WTC11 (cell line): ENCODE measurements at places on chromosomes 16 and 17. TPM values are rescaled to one million over a fixed set of nuclear protein-coding genes. Genes with fewer than 3 reads are reported as not detected.

DNA sequence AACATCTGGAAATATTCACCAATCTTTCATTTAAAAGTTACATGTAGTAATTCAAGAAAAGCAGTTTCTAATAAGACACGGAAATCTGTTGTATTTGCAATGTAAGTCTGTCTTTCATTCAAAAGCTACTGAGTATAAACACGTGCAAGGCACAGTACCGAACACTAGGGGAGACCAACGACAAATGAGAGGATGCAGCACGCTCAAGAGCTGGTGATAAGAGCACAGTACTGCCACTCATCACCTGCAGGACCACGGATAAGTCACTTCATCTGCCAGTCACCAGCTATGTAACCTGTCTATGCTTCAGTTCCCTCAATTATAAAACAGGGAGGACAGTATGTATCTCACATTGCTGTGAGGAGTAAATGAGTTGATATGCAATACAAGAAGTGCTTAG lies 67.1 kb downstream of the CLEC18A start:
- H3K4me1 ChIP-seq, result no peaks in the 10 kb centered on the region
- H3K4me3 ChIP-seq, result no peak overlapping the region
- H3K36me3 ChIP-seq, result peaks cover 24% of the 10 kb centered on the region
- no peak overlapping the region; the same call in 1 of the 2 replicates for H3K27ac ChIP-seq
- H3K27me3 ChIP-seq, result no peaks in the 10 kb centered on the region

GRCh38 chr17:56640116-56640515 lies 46.6 kb downstream of the NOG start:
- no peak overlapping the region for H3K27ac ChIP-seq
- no peak for DNase-seq
- no peaks in the 10 kb centered on the region; the same call in 1 of the 2 replicates for H3K27me3 ChIP-seq
- H3K4me1 ChIP-seq, result peaks cover 3% of the 10 kb centered on the region; the same call in 1 of the 2 replicates

GRCh38 chr17:68941761-68942160 lies 13.4 kb downstream of the ABCA8 start:
- H3K27ac ChIP-seq, result no peak overlapping the region
- no peak overlapping the region for H3K4me3 ChIP-seq
- DNase-seq, result no peak
- peaks cover 5% of the 10 kb centered on the region; the same call in 1 of the 2 replicates for H3K4me1 ChIP-seq

DNA sequence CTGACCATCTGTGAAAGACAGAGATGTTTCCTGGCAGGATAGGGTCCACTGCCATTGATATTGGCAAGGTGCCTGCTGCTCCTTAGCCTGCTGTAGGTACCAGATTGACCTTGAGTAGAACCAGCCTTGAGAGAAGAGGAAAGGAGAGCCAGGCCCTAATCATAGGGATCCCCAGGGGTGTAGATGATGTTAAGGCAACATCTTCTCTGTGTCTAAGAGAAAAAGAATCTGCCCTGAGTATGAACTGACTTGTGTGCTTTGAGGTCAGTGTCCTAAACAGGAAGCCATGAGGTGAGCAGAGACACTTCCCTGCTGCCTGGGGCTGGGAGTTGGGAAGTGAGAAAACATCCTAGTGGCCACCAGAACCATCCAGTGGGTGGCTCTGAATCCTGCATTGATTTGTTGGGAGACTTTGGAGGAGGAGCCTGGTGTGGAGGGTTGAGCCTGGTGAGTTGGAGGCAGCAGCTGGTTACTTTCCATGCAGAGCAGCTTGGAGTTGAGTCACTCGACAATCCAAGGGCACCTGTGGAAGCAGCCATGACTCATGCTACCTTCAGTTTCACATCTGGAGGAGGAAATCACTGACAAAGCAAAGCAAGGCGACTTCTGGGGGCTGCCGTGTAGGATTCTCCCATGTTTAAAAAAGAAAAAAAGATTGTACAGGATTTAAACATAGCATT lies 47.8 kb downstream of the BMERB1 start:
- no peak overlapping the region for H3K4me3 ChIP-seq
- peaks cover 6% of the 10 kb centered on the region for H3K4me1 ChIP-seq
- H3K36me3 ChIP-seq, result no peaks in the 10 kb centered on the region
- peak; percentile 34 for DNase-seq
- H3K27ac ChIP-seq, result peak overlapping the region; percentile 48

The CSH2 gene
- total RNA-seq, result not detected in 3 replicates

DNA sequence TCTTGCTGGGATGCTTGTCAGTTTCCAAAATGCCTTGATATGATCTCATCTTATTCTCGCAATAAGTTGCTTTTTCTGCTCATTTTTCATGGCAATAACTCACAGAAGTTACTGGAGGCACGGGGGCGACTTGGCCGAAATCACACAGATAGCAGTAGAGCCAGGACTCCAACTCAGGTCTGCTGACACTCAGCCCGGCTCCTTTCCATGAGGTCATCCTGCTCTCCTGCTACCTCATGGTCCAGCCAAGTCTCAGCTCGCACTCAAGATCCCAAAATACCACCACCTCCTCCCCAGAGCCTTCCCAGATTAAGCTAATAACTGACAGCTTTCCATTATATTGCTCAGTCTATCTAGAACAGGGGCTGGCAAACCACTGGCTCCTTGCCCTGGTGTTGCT lies 269.5 kb downstream of the MAP2K4 start:
- H3K27me3 ChIP-seq, result no peaks in the 10 kb centered on the region
- H3K4me1 ChIP-seq, result peaks cover 5% of the 10 kb centered on the region
- no peak overlapping the region for H3K27ac ChIP-seq
- 0 out of 2 replicates have a peak, but pooled peaks cover 2% of the 10 kb centered on the region for H3K36me3 ChIP-seq
- H3K4me3 ChIP-seq, result no peak overlapping the region

- H3K4me1 ChIP-seq, result peaks cover 14% of the 10 kb centered on the region
- H3K36me3 ChIP-seq, result peaks cover 4% of the 10 kb centered on the region; the same call in 1 of the 2 replicates
- no peak overlapping the region for H3K27ac ChIP-seq
Measured at GRCh38 chr16:31334934-31335333, 20.0 kb upstream of the ITGAX start.

DNA sequence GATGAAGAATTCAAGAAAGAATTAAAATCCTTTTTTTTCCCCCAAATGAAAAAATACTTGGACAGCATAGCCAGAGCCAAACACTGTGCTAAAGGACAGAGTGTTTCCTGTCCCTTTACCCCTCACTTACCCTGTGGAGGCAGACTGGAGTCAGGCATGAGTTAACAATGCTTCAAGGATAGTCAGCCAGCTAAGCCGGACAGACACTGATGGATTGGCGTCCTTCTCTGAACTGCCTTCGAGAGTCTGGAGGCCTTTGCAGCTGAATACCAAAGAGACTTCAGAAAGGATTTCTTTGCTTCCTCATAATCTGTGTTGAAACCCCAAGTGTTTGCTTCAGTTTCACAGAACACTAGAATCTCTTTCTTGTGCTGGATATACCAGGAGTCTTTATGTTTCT lies 4.6 kb downstream of the METTL9 start:
- no peak overlapping the region for H3K27ac ChIP-seq
- peaks cover 27% of the 10 kb centered on the region for H3K4me1 ChIP-seq
- DNase-seq, result no peak
- H3K27me3 ChIP-seq, result no peaks in the 10 kb centered on the region
- no peak overlapping the region for H3K4me3 ChIP-seq

- no peaks in the 10 kb centered on the region for H3K4me1 ChIP-seq
- DNase-seq, result no peak
- H3K27ac ChIP-seq, result no peak overlapping the region; the same call in 1 of the 2 replicates
Measured at GRCh38 chr17:80246266-80246681, 14.4 kb upstream of the RNF213 start.

GRCh38 chr17:36598951-36599401 lies 2.4 kb upstream of the MRM1 start:
- no peak overlapping the region for H3K4me3 ChIP-seq
- no peak for DNase-seq
- H3K4me1 ChIP-seq, result peaks cover 21% of the 10 kb centered on the region
- H3K27ac ChIP-seq, result no peak overlapping the region
- H3K27me3 ChIP-seq, result no peaks in the 10 kb centered on the region

DNA sequence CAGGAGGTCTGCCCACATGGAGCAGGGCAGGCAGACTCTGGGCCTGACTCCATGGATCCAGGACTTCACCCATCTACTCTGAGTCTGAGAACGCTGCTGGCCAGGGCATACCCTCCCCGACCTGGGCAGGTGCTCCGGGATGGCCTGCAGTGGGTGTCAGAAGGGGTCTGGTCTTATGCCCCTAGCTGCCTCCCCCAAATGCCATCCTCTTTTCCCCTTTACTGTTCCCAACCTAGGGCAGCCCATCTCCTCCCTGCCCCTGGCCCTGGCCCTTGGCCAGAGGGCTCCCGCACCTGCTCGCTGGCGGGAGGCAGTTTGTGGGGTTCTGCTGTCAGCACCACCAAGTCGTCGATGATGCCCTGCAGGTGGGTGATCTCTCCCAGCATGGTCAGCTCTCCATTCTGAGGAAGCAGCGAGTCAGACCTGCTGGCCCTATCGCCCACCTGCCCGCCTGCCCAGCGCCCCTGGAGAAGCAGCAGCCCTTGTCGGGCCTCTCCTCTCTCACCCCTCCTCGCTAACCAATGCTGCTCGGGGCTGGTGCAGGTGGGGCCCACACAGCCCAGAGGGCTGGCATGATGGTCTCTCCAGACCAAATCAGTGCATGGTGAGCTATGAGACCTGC lies 8.2 kb downstream of the MTSS2 start:
- peaks cover 3% of the 10 kb centered on the region; the same call in 1 of the 2 replicates for H3K4me1 ChIP-seq
- H3K27ac ChIP-seq, result no peak overlapping the region
- peaks cover 4% of the 10 kb centered on the region for H3K36me3 ChIP-seq
- H3K4me3 ChIP-seq, result no peak overlapping the region

GRCh38 chr17:13076905-13077304 lies 59.1 kb upstream of the ELAC2 start:
- H3K27ac ChIP-seq, result no peak overlapping the region
- no peaks in the 10 kb centered on the region for H3K27me3 ChIP-seq
- H3K4me3 ChIP-seq, result no peak overlapping the region

The CHAD gene
- 0.09 TPM in 2 of 3 replicates, not detected in the other for total RNA-seq

DNA sequence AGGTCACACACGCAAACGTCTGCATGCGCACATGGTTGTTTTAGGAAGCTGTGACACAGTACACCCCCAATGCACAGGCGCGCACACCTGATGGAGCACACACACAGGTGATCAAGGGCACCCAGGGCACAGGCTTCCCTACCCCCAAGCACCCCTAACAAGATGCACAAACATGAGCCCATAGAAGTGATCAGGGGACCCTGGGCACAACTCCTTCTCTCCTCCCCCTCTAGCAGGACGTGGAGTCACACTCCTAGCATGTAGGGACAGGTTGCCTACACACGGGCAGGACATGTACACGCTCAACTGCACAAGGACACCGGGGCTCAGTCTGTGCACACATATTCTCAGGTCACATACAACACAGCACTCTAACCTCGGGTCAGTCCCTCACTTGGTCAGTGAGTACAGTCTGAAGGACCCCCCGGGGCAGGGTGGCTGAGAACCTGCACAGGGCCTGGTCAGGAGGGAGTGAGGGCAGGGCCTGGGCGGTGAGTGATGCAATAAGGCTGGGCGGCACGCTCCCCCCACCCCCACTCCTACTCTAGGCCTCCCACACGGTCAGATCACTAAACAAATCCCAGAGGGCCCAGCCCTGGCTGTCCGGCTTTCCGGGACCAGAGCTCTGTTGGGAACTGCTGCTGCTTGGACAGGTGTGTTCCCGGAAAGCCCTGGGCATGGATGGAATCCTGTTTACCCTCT lies 751 bp upstream of the DOC2B start:
- no peaks in the 10 kb centered on the region for H3K36me3 ChIP-seq
- H3K4me1 ChIP-seq, result peaks cover 12% of the 10 kb centered on the region
- no peak overlapping the region for H3K27ac ChIP-seq
- peaks cover 54% of the 10 kb centered on the region for H3K27me3 ChIP-seq

GRCh38 chr17:56891751-56892150 lies 22.1 kb downstream of the TRIM25 start:
- H3K4me3 ChIP-seq, result no peak overlapping the region
- peaks cover 64% of the 10 kb centered on the region for H3K36me3 ChIP-seq
- no peaks in the 10 kb centered on the region for H3K27me3 ChIP-seq
- H3K4me1 ChIP-seq, result peaks cover 13% of the 10 kb centered on the region

GRCh38 chr16:3983081-3983520 lies 102.6 kb upstream of the CREBBP start:
- peaks cover 8% of the 10 kb centered on the region for H3K4me1 ChIP-seq
- peak; percentile 89 for DNase-seq
- H3K4me3 ChIP-seq, result no peak overlapping the region
- peaks cover 9% of the 10 kb centered on the region for H3K27me3 ChIP-seq
- H3K27ac ChIP-seq, result no peak overlapping the region
- no peaks in the 10 kb centered on the region for H3K36me3 ChIP-seq
